ENCODE measurements at places on chromosomes 3 and 15.

DNA sequence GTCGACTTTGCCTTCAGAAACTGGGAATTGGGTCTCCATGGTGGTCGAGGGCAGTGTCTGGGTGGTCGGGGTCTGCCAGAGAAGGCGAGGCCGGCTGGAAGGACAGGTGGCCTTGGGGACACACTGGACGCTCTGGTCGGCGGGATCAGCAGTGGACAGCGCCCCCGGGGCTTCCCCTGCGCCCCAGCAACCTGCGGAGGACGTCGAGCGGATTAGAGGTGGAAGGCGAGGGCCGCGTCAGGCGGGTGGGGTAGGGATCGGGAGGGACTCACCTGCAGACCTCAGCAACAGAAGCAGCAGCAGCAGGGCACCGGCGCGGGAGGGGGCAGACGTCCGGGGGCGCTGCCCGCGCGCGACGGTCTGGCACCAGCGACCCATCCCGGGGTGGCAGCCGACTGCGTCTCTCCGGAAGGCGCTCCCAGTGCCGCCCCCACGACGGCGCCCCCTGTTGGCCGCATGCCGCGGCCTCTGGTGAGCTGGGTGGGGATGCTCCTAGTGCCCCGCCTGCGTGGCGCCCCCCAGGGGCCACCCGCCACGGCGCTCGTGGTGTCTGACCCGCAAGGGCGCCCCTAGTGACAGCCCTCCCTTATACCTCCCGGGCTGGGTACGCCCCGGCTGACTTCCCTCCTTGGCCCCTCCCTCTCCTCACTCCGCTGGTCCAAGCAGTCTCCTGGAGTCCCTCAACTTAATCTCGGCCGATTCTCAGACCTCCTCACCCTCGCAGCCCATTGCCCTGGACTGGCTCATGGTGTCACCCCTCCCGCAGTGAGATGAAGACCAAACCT, at the start of gene PRSS50:
TSS of gene PRSS50 (minus strand) at position 423 of the 785 bp plus-strand sequence. CDS start at position 378, 45 bp downstream.
- no peak for DNase-seq

DNA sequence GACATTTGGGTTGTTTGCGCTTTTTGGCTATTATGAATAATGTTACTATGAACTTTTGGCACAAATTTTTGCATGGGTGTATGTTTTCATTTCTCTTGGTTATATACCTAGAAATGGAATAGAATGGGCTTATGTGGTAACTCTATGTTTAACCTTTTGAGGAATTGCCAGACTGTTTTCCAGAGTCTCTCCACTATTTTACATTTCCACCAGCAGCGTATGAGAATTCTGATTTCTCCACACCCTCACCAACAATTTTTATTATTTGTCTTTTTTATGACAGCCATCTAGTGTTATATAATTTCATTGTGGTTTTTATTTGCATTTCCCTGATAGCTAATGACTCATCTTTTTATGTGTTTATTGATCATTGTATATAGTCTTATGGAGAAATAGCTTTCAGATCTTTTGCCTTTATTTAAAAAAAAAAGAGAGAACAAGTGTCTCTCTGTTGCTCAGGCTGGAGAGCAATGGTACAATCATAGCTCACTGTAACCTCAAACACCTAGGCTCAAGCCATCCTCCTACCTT, 247.2 kb downstream of the OPA1 start:
- DNase-seq: no peak

DNA sequence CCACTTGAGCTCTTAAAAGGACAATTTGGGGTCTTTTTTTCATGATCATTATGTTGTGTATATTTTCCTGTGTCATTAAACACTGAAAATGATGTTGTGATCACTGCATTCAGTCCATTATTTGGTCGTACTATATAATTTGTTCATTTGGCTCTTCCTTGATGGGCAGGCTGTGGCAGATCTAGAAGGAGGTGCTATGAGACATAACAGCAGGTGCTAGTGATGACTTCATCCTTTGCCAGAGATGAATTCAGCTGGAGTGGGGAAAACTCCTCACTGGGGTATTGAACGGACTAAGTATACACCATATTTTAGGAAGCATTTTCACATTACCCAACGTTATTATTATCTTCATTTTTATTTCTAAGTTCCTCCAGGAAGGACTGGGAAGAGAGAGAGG, 12.0 kb downstream of the CMTM7 start:
- no peak for DNase-seq

GRCh38 chr3:144181062-144181461, 209.4 kb downstream of the DIPK2A start:
- no peak for DNase-seq

- DNase-seq: no peak
Measured at GRCh38 chr3:71694358-71694999, 30.7 kb downstream of the EIF4E3 start.

- DNase-seq: no peak
Measured at GRCh38 chr3:38687321-38687720, 37.8 kb upstream of the SCN5A start.

DNA sequence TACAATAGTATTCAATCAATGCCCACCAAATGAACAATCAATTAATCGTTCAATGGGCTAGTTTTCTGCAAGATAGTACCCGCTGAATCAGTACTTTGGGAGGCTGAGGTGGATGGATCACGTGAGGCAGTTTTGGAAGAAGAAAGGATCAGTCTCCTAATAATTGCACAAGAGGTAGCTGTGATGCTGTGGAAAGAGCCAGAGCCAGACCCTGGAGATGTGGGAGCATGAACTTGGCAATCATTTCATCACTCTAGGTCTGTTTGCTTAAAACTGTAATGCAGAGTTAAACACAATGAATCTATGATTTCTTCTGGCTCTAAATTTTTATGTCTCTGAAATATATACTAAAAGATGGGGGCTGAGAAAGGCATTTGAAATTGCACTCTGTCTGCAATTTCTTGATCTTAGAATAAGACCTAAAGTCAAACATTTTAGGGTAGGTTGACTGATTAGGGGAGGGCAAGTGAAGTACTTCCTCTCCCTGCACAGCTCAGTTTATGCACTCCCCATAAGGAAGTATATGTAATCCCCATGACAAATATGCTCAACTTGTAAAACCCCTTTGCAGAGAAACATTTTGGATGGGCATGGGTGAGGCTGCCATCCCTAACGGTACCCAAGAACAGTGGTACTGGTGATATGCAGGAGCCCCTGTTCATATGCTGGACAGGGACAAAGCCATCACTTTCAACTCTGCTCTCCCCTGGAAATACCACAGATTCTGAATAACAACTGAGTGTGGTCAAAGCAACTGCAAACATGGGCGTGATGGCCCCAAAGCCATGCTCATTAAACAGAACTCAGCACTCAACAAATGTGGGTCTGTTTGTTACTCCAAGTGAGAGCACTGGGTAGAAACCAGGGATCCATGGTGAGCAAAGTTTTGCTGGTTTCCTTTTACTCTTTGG, 28.6 kb upstream of the SPATA12 start:
- no peak for DNase-seq

Data from CD4-positive, alpha-beta memory T cell (primary cell).